ENCODE measurements at places on chromosomes 7 and 10.
A peak's percentile ranks its signal among the peaks of the same experiment; 100 is the strongest.

GRCh38 chr10:97019213-97019844 is 166.4 kb downstream of the SLIT1 start:
- no peak for DNase-seq

DNA sequence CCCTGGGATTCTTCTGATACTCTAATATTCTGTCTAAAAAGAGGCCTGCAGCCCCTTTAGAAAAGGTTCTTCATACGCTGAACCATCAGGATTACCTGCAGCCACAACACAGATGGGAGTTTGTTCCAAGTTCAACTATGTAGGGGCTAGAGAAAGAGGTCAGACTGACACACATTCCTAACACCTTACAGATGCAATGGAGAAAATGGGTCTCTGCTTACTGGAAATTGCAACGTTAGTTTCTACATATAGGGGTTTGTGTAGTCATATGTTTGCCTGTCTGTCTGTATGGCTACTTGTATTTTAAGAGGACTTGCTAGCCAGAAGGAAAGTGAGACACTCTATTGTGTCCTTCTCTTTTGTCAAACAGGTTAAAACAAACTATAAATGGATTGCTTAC is 618.5 kb downstream of the INHBA start:
- DNase-seq: no peak

DNA sequence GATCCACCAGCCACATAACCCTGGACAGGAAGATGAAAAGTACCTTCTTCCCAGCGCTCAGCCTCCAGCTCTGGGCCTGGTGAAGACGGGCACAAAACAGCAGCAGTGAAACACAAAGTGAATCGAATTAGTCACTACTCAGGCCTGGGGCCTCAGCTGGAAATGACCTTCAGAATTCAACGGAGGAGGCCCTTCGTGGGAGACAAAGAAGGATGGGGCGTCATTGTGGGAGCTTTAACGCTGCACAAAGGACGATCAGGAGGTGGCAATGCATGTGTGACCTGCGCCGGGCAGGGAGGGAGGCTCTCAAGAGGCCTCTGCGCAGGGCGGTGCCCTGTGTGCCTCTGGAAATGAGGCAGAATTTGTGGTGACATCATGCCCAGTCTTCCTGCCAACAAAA is 161.9 kb downstream of the DNAJB6 start:
- no peak for DNase-seq

GRCh38 chr10:24802378-24802777 is 78.7 kb upstream of the ARHGAP21 start:
- no peak for DNase-seq

DNA sequence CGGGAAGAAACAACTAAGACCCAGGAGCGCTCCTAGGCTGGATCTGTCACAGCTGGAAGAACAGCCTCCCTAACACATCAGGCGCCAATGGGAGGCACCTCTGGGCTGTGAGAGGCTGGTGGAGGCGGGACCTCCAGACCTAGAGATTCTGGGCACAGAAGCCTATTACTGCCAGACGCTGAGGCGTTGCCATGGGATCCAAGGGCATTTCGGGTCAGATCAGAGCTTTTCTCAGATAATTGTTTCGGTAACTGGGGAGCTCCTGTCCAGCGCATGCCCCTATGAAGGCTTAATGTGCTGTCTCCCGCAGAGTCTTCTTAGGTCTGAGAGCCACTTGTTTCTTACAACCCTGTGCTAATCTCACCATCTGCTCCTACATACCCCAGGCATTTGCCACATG is 339.2 kb downstream of the ZNF716 start:
- no peak for DNase-seq

GRCh38 chr10:12479437-12479844 is 130.1 kb downstream of the CAMK1D start:
- no peak for DNase-seq

GRCh38 chr10:10617686-10618085 is 400.0 kb upstream of the CELF2 start:
- no peak for DNase-seq

DNA sequence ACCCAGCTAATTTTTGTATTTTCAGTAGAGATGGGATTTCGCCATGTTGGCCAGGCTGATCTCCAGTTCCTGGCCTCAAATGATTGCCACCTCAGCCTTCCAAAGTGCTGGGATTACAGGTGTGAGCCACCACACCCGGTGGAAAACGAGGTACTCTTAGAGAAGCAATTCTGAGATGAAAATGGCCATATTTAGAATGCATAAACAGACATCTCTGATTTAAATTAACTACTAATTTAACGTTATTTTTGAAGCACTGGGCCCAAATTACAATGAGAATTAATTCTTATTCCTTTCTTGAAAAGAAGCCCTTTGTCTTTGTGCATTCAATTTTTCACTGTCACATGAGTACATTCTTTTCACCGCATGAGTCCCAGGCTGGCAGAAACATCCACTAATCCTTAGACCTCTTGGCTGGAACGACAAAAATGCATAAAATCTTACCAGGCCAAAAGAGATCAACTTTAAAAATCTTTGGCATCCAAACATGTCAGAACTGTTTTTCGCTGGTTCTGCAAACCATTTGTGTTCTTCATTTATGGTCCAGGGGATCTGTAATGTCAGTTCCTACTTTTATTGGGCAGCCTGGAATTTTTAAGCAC is 60.1 kb upstream of the CAPZA2 start:
- peak; percentile 86 for DNase-seq

GRCh38 chr10:50941629-50942028 is 56.2 kb upstream of the A1CF start:
- DNase-seq: no peak

- DNase-seq: peak; percentile 9
Observed at GRCh38 chr7:100156331-100157068, 2.0 kb downstream of the TRAPPC14 start.

DNA sequence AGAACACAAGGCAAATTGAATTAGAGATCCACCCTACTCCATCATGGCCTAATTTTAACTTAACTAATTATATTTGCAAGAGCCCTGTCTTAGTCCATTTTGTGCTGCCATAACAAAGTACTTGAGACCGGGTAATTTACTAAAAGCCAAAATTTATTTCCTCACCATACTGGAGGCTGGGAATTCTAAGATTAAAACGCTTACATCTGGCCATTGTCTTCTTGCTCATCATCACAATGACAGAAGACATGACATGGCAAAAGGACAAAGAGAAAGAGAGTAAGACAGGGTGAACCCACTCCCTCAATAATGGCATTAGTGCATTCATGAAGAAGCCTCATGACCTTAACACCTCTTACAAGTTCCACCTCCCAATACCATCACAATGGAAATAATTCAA is 1068.6 kb downstream of the DNAJB9 start:
- no peak for DNase-seq

DNA sequence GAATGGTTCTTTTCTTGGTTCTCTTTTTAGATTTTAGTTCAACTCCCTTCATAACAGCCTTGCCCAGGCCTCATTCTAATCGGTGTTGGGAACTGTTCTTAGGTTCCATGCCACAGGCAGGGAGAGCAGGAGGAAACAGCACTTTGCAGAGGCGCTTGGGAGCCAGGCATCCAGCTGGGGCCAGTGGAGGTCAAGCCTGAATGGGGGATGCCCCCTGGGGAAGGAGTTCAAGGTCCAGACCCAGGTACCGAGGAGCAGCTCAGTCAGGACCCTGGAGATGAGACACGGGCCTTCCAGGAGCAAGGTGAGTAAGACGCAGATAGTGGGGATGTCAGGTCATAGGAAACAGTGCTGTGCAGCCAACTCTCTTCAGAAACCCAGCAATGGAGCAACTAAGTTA is 4.5 kb downstream of the ZSCAN25 start:
- DNase-seq: no peak

GRCh38 chr10:13758312-13758711 is 171.5 kb downstream of the PRPF18 start:
- DNase-seq: no peak

DNA sequence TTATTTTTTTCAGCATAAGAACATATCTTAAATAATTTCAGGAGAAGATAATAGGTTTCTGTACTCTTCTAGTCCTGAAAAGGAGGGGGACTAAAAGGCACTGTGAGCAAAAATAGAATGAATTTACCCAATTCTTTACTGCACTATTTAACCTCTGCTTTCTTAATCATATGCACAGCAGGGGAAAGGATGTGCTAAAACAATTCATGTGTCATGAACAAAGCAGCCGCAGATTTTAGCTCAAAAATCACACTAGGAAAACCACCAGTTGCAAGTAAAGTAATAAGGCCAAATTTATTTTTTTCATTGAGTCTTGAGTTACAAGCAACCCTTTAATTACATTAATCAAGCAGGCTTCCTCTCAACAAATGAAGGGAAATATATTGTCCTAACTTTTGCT is 80.1 kb downstream of the CABCOCO1 start:
- DNase-seq: no peak

- DNase-seq: peak; percentile 38
Observed at GRCh38 chr10:78541481-78542140, 507.9 kb downstream of the RPS24 start.

- DNase-seq: peak; percentile 39
Observed at GRCh38 chr7:97298561-97298960, 181.1 kb downstream of the SDHAF3 start.

- no peak for DNase-seq
Observed at GRCh38 chr7:22686620-22687019, 40.4 kb upstream of the IL6 start.

GRCh38 chr7:84654273-84654672 is 459.7 kb upstream of the SEMA3A start:
- DNase-seq: no peak

DNA sequence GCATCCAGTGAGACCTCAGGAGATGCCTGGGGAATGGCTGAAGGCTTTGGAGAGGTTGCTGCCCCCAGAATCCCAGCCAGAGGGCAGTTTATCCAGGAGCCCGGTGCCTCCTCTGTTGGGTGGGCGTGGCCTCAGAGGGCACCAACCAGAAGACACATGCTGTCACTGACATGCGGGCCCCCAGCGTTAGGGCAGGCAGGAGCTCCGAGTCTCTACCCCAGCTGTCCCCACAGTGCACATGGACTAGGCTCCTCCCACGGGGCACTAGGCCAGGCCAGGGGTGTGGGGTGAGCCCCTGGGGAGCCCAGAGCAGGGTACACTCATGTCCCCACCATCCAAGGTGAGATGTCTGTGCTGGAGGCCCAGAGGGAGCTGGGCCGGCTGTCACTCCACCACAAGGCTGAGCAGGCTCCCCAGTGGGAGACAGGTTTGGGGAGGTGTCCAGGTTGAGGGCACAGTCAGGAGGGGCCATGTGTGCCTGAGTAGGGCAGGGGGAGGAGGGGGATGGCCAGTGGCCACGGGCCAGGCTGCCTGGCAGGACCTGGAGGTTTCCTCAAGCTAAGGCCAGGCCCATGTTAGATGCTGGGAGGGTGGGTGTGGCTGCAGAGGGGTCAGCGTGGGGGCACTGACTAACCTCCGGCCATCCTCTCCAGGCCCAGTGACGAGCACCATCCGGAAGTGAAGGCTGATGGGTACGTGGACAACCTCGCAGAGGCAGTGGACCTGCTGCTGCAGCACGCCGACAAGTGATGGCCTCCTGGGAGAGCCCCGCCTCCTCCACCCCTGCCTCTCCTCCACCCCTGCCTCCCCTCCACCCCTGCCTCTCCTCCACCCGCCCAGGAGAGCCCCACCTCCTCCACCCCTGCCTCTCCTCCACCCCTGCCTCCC is 131.3 kb downstream of the FAM53B start:
- DNase-seq: peak; percentile 18

- DNase-seq: no peak
Observed at GRCh38 chr7:83786858-83787257, 137.9 kb upstream of the SEMA3E start.

Measured in M059J (cell line).